NCI-H1694 (cell line): ENCODE measurements at places on chromosomes 1 and 21.

- no peak for DNase-seq
Measured at GRCh38 chr1:209751627-209752231, 4.1 kb upstream of the TRAF3IP3 start.

GRCh38 chr1:155093911-155094621 is 15.4 kb downstream of the EFNA3 start:
- peak; percentile 60 for DNase-seq

- DNase-seq: no peak
Measured at GRCh38 chr1:112589766-112590165, 29.2 kb downstream of the ST7L start.

DNA sequence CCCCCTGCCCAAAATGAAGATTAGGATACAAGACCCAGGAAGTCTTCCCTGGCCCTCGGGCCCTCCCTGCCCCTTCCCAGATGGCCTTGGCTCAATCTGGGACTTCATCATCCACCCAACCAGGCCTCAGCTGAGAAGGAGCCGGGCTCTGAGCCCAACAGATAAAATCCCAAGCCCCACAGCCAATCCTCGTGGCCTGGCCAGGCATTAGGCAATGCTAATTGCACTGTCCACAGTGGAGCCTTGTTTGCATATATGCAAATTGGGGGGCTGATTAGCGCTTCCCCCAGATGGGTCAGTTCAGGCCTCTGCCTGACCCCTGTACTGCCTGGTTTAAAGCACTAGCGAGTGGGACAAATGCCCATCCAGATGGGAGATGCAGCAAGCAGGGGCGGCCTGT is 34.9 kb downstream of the IGSF21 start:
- no peak for DNase-seq

DNA sequence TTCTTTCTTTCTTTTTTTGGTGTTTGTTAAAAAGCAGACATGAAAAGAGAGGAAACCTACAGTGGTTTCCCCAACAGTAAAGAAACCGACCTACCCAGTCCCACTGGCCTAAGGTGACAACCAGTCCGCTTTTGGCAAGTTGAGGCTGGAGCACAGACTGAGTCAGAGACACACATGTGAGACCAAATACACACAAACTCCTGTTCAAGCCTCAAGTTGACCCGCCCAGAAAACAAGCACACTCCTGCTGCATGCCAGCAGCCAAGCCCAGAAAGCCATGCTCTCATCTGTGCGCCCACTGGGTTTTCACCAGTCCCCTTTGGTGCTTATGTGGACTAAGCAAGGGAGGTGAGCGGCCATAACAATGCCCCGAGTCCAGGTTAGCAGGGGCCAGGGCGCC is 64.6 kb upstream of the GPR153 start:
- DNase-seq: no peak

- no peak for DNase-seq
Measured at GRCh38 chr1:184388319-184388889, 1.6 kb downstream of the C1orf21 start.

- DNase-seq: no peak
Measured at GRCh38 chr21:35234725-35235124, 185.6 kb upstream of the RUNX1 start.

GRCh38 chr1:15961492-15961891 is 14.4 kb downstream of the ZBTB17 start:
- no peak for DNase-seq

- no peak for DNase-seq
Measured at GRCh38 chr1:168920456-168921094, 185.9 kb upstream of the ATP1B1 start.

- DNase-seq: no peak
Measured at GRCh38 chr1:85111695-85112094, 63.4 kb upstream of the MCOLN3 start.

DNA sequence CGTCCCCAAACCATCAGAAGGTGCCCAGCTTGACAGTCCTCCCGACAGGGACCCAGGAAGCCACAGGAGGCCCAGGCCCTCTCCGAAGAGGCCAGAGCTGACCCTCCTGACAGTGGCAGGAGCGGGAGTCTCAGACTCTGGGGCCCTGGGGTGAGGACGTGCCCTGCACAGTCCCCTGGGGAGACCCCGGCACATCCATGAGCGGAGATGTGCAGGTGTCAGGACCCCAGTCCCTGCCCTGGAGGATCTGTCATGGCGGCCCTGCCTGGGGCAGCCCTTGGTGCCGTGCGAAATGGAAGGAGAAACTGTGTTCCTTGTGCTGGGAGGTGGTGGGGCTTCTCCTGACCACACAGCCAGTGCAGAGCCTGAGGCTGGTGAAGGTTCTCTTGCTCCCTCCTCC is 55.8 kb downstream of the OBSCN start:
- no peak for DNase-seq

DNA sequence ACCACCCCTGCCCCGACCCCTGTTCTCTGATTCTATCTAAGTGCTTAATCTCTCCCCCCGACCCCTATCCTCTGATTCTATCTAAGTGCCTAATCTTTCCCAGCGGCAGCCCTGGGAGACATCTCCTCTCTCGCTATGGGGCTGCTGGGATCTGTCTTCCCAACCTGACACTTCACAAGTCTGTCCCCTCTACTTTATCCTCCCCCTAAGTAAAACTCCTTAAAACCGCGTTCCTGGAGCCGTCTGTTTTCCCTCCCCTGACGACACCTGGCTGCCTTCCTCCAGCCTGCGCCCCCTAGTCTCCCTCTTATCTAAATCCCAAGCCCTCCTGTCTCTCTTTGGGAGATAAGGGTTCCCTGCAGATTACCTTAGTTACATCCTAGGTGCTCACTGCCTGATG is 30.5 kb downstream of the EPHB2 start:
- DNase-seq: no peak

DNA sequence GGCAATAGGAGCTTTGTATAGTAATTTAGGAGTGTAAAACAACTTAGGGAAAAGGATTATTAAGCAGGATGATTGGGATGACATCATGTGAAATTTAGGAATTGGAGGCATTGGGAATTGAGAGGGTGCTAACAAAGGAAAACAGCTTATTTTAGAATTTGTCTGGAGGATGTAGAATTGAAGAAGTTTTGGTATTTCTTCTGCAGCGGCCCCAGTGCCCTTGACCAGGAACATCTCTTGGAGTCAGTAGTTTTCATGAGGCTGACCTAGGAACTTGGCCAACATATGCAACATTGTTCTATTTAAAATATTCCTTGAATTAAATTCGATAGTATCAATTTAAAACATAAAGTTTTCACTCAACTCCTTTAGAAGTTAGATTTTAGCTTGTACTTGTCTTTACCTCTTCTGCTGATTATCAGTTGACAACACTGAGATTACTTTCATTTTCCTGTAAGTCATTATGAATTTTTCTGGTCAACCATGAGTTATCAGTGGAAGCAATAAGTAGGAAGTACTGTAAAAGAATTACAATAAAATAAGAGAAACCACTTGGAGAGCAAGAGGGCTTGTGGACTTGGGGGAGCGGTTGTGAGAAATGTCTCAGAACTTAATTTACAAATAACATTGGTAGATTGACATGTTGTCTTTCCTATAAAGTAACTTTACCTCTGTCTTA is 52.8 kb downstream of the DYRK1A start:
- no peak for DNase-seq

GRCh38 chr1:25774921-25775771 is 24.8 kb upstream of the SELENON start:
- peak; percentile 68 for DNase-seq

DNA sequence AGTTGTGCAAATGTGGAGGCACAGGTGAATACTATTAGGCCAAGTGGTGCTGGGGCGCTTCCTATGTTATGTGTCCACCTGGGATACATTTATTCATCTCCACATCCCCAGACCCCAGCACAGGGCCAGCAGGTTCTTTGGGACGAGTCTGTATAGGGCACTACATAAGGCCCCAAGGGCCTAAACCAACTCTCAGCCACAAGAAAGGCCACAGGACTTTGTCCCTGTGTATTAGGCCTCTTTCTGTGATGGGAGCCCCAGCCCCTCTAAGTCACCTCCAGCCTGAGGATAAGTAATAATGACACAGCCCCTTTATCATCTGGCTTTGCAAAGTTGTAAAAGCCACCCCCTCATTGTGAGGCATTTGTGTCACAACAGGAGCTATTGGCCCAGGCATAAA is 79.2 kb upstream of the CD1D start:
- DNase-seq: no peak

GRCh38 chr1:89457046-89457445 is 67.6 kb upstream of the LRRC8B start:
- DNase-seq: no peak

DNA sequence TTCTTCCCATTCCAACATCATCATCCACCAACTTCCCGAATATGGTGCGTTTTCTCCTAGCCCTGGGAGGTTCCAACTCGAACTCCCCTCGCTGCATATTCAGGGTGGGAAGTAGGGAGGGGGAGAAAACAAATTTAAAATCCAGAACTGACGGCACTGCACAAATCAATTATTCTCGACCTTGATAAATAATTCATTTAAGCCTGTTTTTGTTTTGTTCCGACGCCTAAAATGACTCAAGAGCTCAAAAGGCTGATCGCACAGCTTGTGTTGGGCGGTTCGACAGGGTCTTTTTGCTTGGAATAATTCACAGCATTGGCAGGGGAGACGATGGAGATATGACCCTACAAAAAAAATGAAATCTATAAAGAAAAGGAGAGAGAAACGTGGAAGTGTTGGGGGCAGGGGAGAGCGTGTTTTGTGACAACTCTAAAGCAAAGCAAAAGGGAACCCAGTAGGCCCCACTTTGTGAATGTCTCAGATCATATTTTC is 3.1 kb upstream of the BARHL2 start:
- DNase-seq: no peak

- no peak for DNase-seq
Measured at GRCh38 chr1:30005972-30006619, 717.3 kb downstream of the MATN1 start.

DNA sequence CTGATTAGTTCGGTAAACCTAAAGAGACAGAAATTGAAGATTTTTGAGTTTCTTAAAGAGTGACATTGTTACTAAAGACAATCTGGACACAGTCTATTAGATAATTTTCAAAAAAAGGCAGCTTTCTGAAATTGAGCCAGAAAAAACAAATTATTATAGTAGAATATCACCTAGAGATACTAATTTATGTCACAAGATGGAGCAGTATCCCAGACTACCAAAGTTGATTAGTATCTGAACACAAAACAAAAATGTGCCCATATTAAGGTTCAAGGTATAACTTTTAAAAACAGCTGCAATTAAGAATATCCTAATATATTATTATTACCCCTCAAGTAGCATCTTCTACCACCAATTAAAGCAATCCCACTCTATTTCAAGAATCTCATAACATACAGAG is 40.5 kb upstream of the SYT2 start:
- peak; percentile 1 for DNase-seq

GRCh38 chr1:62589321-62589720 is 8.0 kb upstream of the ANGPTL3 start:
- DNase-seq: no peak

- no peak for DNase-seq
Measured at GRCh38 chr1:12383786-12384185, 154.0 kb downstream of the VPS13D start.

- no peak for DNase-seq
Measured at GRCh38 chr1:61135291-61135690, 52.9 kb downstream of the NFIA start.

- DNase-seq: peak; percentile 47
Measured at GRCh38 chr1:205791568-205792180, 16.4 kb upstream of the RAB29 start.

GRCh38 chr1:180966312-180966711 is 53.6 kb downstream of the KIAA1614 start:
- DNase-seq: no peak

DNA sequence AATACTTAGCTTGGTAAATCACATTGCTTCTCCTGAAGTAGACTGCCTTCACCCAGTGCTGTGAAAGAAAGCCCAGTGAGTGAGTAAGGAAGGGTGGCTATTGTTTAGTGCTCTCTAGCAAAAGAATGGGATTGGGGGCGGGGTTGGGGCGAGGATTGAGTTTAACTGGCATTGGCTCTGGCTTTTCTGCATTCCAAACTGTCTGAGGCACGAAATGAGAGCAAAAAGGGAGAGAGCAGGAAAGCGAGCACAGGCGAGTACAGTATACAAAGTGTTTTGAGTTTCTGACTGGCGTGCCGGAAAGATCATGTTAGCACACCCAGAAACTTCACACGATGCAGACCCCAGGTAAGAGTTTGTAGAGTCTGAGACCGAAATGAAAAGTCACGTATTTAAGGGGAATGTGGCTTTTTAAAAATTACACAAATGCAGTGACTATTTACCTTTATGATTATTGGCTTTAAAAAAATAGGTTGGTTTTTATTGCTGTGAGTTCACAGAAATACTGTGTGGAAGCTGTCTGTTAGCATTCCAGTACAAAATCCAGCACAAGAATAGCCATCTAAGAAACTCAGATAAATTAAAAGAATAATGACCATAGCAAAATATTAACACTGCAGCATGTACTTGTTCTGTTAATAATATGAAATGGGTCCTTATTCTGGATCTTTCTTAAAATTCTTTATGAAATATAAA is 155.4 kb downstream of the CLEC20A start:
- DNase-seq: no peak

GRCh38 chr1:59062743-59063142 is 234.2 kb upstream of the FGGY start:
- no peak for DNase-seq

GRCh38 chr1:6269720-6270400 is 9.0 kb upstream of the GPR153 start:
- DNase-seq: peak; percentile 83

DNA sequence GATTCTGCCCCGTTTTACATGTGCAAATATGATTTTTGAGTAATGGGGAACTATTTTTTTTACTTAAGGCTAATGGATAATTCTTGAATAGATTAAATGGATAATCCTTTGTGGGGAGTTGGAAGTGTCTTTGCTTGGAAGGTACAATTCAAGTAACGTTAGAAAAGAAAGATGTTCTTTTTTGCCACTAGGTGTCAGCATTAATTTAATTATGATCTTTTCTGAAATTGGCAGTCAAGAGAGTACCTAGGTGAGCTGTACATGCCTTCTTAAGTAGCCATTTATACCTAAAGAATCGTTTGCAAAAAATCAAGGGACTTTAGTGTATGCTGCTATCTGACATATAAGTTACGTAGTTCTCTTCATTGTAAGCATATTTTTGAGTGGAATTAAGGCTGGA is 2.2 kb downstream of the FBXO28 start:
- DNase-seq: peak; percentile 43

- no peak for DNase-seq
Measured at GRCh38 chr1:41884256-41885230, 34.2 kb downstream of the HIVEP3 start.

- no peak for DNase-seq
Measured at GRCh38 chr1:168801032-168801745, 72.2 kb upstream of the DPT start.

DNA sequence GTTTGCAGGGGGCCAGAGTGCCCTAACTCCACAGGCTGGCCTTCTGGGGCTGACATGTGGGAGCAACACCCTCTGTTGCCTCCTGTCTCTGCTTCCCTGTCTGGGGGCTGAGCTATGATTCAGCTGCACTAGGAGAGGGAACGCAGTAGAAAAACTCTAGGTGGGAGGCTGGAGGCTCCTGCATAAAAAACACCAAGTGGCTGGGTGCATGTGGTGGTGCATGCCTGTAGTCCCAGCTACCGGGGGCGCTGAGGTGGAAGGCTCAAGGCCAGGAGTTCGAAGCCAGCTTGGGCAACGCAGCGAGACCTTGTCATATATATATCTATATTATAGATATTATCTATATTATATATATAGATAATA is 5.6 kb downstream of the KIF17 start:
- DNase-seq: no peak

- DNase-seq: no peak
Measured at GRCh38 chr1:204400882-204401510, 10.6 kb downstream of the PPP1R15B start.

- no peak for DNase-seq
Measured at GRCh38 chr1:94334764-94335163, 83.4 kb upstream of the ABCD3 start.

- DNase-seq: no peak
Measured at GRCh38 chr1:100441651-100442050, 89.3 kb downstream of the CDC14A start.
